NCI-H226 (cell line): ENCODE measurements at places on chromosomes 6 and 20.

GRCh38 chr20:49479785-49480184, 2.7 kb downstream of the KCNB1 start:
- DNase-seq, result no peak

GRCh38 chr6:42084889-42085288, 34.6 kb downstream of the TAF8 start:
- no peak for DNase-seq

- no peak for DNase-seq
Observed at GRCh38 chr20:47252879-47253307, 103.6 kb downstream of the ZMYND8 start.

DNA sequence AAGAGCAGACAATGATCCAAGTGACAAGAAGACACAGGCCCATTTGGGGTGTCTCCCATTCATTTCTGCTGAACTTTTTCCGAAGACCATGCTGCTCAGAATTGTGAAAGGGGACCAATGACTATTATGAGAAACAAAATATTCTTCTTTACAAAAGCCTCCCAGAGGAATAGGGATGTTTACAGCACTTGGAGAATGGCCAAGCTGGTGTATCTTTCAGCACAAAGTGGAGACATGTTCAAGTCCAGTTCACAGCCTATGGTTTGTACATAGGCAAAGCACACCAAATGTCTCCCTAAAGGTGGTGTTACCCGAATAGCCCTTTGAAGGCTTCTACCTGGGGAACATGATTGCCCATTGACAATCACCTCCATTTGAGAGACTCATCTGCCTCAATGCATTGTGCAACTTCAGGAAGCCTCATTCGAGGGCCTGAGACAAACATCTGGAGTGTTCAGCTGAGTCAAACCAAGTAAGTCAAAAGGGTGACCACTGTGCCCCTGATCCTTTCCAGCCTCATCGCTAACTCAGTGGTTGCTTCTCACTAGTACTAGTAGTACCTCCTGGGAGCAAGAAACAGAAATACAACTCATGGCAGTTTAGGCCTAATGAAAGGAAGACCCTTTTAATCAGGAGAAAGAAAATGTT, 451.0 kb upstream of the MARCKS start:
- no peak for DNase-seq

GRCh38 chr6:134467620-134468019, 149.7 kb upstream of the SGK1 start:
- DNase-seq, result no peak

DNA sequence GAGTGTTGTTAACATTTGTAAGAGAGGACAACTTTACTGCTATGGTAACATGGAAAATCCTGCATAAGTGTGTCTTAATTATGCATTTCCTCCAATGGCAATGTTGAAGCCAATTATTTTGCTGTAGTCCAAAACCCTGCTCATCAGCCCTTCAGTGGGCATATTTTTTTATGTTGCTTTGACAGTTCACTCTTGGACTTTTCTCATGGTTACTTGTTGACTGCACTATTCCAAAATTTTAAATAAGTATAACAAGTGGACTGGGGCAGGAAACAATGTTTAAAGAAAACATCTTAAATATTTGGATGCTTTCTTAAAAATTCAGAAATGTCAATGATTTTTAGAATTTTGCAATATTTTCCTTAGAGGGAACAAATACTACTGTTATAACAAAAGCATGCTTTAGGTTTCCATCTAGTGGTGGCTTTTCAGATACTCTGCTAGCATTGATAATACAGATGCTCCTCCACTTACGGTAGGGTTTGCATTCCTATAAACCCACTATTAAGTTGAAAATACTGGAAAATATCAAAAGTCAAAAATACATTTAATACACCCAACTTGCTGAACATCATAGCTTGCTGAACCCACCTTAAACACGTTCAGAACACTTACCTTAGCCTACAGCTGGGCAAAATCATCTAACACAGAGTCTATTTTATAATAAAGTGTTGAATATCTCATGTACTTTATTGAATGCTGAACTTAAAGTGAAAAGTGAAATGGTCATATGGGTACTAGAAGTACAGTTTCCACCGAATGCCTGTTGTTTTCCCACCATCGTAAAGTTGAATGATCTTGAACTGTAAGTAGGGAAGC, 86.4 kb downstream of the ADGRG6 start:
- no peak for DNase-seq

GRCh38 chr20:35776513-35777101, 4.8 kb downstream of the PHF20 start:
- no peak for DNase-seq

DNA sequence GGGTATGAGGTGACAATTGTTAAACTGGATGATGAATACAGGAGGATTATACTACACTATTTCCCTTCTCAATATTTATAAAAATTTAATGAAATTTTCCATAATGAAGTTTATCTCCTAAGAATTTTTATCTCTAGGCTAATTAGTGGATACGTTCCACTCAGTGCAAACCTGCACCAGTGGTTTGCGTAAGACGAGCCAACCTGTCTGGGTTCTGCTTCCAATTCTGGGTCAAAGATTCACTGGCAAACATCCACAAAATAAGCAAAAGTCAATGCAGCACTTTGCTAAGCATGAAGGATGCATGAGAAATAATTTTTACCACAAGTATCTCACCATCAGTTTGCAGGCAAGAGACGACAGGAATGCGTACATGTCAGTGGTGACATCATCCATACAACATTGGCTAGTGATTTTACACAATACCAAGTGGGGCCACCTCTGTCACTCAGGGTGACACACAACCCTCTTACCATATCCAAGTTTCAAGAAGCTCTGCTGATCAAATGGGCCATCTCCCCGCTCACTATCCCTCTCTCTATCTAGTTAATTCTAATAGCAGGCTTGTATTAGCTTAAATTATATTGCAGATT, 51.7 kb downstream of the FAM50B start:
- no peak for DNase-seq

GRCh38 chr6:52087498-52087999, at the start of gene PKHD1:
Gene PKHD1, minus strand, starts transcription at chr6:52087613. Its CDS starts 2,680 bp downstream, at chr6:52084933.
- DNase-seq, result no peak

DNA sequence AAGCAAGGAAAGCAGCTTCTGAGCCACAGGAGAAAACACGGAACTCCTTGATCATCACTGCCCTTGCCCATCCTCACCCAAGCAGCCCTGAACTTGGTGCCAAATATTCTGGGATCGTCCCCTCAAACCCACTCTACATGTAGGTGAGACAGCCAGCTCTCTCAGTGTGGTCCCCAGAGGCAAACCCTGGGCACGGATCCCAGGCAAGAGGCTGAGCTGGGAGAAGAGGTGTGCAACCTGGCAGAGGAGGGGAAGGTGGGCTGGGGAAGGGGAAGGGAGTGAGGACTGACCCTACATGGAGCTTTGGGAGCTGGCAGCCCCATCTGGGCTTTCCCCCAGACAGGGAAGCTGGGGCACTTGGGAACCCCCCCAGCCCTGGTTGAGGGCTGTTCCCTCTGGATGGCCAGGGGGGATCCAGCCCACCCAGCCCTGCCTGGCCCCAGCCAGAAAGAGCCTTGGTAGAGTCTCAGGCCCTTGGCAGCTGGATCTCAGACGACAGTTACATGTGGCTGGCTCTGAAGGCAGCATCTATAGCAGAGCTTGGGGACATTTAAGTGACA, 186.2 kb upstream of the CST7 start:
- DNase-seq, result no peak

GRCh38 chr6:132853059-132853458, 38.7 kb downstream of the RPS12 start:
- DNase-seq, result no peak

GRCh38 chr20:16472045-16472872, 101.0 kb downstream of the KIF16B start:
- peak; percentile 38 for DNase-seq

GRCh38 chr6:53495506-53496499, 49.1 kb downstream of the GCLC start:
- DNase-seq, result no peak

- DNase-seq, result peak; percentile 95
Observed at GRCh38 chr20:47453167-47453782, 48.4 kb upstream of the NCOA3 start.

GRCh38 chr6:105869835-105870440, 216.2 kb upstream of the PRDM1 start:
- no peak for DNase-seq

DNA sequence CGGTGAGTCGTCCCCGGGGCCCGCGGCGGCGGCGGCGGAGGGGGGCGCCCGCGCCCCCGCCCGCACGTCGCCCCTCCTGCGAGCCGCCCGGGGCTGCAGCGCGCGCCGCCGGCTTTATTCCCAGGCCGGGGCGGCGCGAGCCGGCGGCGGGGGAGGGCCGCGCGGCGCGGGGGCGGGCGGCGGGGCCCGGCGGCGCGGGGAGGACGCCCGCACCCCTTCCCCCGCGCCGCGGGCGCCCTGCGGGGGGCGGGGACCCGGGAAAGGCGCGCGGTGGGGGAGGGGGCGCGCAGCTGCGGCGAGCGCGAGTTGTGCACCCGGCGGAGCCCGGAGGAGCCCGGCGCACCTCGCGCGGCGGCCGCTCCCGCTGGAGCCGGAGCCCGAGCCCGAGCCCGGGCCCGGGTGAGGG, 646 bp downstream of the HMGA1 start:
- no peak for DNase-seq

GRCh38 chr6:35230498-35230897, 16.7 kb downstream of the SCUBE3 start:
- DNase-seq, result no peak

DNA sequence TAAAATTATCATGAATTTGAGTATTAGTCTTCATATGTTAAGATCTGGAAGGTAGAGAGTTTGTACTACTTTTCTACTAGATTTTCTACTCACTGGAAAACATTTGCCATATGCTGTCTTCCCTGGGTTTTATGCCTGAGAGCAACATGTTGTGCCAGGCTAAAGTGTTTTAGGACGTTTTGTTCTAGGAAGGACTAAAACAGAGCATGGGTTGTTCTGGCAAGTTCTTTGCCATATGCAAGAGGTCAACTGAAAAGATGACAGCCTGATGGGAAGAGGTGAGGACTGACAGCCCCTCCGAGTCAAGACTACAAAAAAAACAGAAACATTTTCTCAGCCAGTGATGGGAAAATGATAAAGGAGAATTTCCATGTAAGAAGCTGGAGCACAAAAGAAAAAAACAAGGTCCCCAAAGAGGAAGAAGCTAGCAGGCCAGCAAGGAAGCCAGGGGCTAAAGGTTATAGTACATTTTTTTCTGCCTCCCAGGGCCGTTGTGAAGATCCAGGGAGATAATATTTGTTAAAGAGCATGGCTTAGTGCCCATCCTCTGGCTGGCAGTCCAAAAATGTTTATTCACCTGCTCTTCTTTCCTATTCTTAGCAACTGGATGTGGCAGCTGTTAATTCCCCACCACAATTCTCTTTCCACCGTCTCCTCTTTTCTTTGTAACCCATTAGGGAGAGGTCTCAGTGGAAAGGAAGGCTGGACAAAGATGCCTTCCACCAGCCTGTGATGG, 7.8 kb downstream of the SCGN start:
- no peak for DNase-seq

DNA sequence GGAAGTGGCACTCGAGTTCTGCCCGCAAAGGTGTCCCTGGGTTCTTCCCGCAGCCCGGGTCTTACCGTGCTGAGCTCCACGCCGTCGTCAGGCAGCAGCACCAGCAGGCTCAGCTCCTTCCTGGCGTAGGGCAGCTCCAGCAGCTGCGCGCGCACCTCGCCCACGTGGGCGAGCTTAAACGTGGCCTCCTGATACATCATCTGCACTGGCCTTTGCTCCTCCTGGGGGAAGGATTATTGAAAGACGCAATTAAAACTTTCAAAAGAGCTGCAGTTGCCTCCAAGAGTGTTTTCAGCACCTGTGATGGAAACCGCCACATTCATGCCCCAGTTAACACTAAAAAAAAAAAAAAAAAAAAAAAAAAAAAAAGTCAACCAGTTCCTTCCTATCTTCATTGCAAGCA, 11.3 kb downstream of the SERPINB9 start:
- DNase-seq, result no peak

GRCh38 chr20:34892671-34893070, 16.3 kb downstream of the ACSS2 start:
- DNase-seq, result no peak

DNA sequence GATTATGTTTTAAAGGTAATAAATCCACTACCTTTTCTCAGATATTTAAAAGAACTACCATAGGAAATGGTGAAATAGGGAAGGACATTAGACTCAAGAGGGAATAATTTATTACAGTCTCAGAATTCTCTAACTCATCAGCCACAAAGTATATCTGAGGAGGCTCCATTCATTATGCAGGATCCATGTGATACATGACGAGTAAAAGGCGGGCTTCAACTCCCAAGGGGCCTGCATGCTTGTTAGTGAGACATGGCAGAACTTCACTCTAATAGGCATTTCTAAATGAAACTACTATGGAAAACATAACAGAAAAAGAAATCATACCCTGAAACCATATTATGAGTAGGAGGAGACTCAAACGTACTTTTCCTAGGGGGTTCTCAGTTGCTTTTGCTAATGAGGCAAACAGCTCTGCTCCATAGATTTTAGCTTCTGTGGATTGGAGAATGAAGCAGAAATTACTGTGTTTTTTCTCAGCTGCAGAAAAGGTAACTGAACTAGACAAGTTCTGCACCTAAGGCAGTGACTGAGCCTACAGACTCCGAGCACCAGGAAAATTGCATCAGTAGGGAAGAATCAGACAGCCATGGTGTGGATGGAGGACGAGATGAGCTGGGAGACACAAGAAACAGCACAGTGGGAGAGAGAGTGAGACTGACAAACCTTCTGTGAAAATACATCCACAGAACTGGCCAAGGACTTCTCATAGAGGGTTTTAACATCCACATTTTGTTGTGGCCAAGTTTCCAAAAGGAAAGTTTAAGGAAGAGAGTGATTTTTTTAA, 254.6 kb upstream of the PRDM1 start:
- no peak for DNase-seq

GRCh38 chr6:82957171-82957867, 108.3 kb downstream of the UBE3D start:
- DNase-seq, result no peak

- DNase-seq, result no peak
Observed at GRCh38 chr6:33862536-33862935, 58.7 kb upstream of the MLN start.

- no peak for DNase-seq
Observed at GRCh38 chr20:23132293-23132929, 46.3 kb upstream of the CD93 start.

- no peak for DNase-seq
Observed at GRCh38 chr6:133594652-133595110, 294.2 kb upstream of the TCF21 start.

- no peak for DNase-seq
Observed at GRCh38 chr6:163733061-163733460, 318.5 kb downstream of the QKI start.

DNA sequence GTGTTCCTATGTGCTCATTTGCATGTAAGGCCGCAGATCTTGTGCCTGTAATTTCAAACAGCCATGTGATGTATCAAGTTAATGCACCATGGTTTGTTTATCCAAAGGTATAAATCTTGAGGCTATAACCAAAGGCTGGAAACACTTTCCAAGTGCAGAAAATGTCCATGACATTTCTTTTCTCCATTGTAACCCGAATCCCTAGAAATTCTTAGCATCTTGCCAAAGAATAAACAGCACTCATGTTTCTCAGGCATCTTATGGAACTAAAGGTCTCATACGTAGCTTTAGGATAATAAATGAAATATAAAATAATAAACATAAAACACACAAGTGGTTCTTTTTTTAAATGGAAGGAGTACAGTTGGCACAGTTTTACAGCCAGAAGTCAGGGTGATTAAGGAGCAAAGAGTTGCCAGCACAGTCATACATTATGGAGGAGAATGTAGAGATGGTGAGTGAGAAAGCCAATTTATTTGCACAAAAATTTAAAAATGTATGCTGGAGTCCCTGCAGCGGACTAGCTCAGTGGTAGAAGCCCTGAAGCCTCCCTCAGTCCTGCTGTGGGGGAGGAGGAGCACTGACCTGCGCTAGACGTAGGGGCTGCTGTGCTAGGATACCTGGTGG, 18.0 kb downstream of the CDH26 start:
- no peak for DNase-seq

- DNase-seq, result no peak
Observed at GRCh38 chr6:91608428-91608827, 1021.6 kb upstream of the MAP3K7 start.
